ENCODE measurements at places on chromosomes 6 and 20.

GRCh38 chr20:53517146-53517545 lies 76.5 kb downstream of the ZNF217 start:
- no peak for DNase-seq

DNA sequence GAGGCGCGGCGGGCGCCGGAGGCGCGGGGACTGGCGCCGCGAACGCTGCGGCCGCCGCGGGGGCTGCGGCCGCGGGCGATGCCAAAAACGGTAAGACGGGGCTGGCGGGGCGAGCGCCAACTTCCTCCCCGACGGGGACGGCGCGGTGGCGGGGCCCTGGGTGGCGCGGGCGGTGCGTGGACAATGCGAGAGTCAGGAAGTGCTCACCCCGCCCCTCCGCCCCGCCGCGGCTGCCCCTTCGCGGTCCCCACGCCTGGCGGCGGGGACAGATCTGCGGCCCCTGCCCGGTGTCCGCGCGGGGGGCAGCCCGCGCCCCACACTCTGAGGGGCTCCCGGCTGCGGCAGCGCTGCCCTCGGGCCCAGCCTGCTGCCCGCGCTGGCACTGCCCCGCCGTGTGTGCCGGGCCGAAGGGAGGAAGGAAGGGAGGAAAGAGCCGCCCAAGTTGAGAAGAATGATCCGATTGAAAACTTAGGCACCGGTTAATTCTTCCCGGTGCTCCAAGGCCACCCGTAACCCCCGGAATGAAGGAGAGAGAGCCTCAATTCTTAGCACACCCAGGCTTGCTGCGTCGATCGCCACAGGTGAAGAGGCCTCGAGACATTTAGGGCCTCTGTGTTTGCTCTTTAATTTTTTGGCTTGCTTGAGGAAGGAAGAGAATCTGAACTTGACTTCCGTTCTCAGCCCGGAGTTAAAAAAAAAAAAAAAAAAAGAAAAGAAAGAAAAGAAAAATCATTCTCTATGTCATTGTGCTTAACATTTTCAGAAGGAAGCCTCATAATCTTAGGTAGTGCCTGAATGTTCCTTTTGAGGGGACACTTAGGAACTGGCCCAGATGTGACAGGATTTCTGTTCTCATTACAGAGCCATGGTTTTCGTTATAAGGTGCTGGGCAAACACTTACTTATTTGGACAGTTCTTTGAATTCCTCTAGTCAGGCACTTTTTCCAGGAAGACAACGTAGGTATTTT lies 982 bp downstream of the HECA start:
- DNase-seq, result no peak

DNA sequence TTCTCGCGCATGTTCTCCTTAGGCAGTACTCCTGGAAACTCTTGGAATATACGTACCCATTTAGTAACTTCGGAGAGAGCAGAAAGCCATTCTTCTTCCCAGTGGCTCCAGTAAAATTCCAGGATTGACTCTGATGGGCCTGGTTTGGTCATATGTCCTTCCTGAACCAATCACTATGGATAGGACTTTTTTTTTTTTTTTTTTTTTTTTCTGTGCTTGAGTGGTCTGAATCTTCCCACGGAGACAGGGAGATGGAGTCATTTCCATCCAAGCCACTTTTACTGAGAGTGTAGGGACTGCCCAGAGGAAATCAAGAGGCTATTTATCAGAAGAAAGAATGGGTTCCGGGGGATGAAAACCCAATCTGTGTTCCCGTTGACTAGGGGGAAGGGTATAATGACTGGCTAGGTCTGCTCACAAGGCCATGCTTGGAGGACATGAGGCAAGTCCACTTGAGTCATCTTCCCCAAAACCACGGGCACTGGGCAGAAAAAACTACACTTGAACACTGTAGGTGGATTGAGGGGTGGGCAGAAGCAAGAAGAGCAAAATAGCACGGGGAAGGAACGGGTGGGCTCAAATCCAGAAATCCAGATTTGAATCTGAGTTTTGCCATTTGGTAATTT lies 35.4 kb upstream of the MRPS18A start:
- DNase-seq, result no peak

- no peak for DNase-seq
Observed at GRCh38 chr6:38498085-38498484, 141.6 kb downstream of the BTBD9 start.

DNA sequence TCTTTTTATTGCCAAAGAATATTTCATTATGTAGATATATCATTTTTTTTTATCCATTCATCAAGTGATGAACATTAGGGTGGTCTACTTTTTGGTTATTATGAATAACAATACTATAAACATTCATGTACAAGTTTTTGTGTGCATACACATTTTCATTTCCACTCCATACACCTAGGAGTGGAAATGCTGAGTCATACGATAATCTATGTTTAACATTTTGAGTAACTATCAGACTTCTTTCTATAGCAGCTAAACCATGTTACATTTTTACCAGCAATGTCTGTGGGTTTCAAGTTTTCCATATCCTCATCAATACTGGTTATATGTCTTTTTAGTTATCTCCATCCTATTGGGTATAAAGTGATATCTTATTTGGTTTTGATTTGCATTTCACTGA lies 65.7 kb downstream of the PRSS35 start:
- no peak for DNase-seq

- no peak for DNase-seq
Observed at GRCh38 chr6:123420512-123420911, 216.2 kb downstream of the TRDN start.

- DNase-seq, result no peak
Observed at GRCh38 chr20:46820682-46821081, 74.0 kb upstream of the EYA2 start.

- DNase-seq, result no peak
Observed at GRCh38 chr6:148173548-148173947, 169.1 kb upstream of the SASH1 start.

DNA sequence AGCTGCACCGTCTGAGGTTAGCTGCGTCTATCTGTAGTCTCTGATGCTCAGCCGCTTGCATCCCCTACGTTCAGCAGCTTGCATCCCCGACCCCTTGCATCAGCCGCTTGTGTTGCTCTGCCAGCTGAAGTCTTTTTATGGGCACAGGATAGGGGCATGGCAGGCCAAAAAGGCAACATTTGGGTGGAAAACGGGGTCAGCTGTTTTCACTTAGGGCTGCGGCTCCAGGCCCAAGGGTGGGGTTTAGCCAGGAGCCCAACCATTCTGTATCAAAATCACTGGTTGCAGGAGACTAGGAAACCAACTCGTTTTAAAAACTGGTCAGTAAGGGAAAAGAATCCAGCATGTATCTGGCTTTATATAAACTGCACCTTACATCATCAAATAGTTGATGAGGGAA lies 49.9 kb downstream of the FAM50B start:
- no peak for DNase-seq

DNA sequence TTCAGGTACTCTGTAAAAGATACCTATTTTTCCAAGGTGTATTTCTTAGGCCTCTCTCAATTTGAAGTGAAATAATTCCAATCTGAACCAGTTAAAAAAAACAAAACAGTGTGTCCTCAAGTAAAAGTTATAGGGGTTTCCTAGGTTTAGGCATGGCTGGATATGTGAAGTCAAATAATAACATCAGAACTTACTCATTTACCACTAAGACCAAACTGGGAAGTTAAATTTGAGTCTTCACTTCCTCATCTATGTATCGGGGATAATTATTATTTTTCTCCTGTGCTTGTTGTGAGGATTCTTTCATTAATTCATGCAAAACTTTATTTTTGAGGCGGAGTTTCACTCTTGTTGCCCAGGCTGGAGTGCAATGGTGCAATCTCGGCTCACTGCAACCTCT lies 86.2 kb upstream of the PTPRK start:
- no peak for DNase-seq

GRCh38 chr6:17725083-17725482 lies 18.4 kb upstream of the NUP153 start:
- DNase-seq, result no peak

- no peak for DNase-seq
Observed at GRCh38 chr6:93323630-93324029, 95.7 kb downstream of the EPHA7 start.

- no peak for DNase-seq
Observed at GRCh38 chr6:64330694-64331307, 695.2 kb downstream of the PHF3 start.

DNA sequence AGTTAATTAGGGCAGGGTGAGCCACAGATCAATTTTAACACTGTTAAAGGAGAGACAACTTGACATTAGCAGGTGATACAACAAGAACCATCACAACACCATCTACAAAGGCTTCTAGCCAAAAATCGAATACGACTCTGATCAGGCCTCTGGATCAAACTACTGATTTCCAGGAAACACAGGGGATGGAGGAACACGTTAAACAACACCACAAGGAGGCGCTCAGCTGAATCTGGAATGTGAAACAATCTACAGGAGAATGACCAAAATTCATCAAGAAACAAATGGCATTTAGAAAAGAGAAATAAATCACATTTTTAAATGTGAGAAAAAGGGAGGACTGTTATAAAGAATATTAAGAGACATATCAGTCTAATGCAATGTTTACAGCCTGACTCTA lies 13.5 kb upstream of the MAFB start:
- DNase-seq, result no peak

DNA sequence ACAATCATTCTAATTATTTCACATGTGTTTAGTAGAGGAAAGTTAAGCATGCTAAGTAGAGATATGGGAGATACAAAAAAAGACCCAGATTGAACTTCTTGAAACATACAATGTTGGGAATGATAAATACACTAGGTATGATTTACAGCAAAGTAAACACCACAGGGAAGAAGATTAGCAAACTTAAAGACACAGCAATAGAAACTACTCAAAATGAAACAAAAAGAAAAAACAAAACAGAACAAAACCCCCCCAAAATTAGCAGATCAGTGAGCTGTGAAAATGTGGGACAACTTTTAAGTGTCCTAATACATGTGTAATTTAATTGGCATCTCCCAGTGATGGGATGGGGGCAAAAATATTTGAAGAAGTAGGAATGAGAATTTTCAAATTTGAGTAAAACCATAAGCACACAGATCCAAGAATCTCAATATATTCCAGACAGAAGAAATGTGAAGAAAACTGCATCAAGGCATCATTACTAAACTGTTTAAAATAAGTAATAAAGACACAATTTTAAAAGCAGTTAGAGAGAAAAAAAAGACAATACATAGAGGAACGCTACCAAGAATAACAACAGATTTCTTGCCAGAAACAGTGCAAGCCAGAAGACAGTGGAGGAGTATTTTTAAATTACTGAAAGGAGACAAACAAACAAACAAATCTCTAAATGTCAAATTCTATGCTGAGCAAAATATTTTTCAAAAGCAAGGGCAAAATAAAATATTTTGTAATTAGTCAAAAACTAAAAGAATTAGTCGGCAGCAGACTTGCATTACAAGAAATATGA lies 473.7 kb downstream of the QKI start:
- DNase-seq, result no peak

- no peak for DNase-seq
Observed at GRCh38 chr6:142855893-142856623, 88.9 kb downstream of the HIVEP2 start.

- DNase-seq, result no peak
Observed at GRCh38 chr6:62803094-62803493, 408.2 kb upstream of the FKBP1C start.

DNA sequence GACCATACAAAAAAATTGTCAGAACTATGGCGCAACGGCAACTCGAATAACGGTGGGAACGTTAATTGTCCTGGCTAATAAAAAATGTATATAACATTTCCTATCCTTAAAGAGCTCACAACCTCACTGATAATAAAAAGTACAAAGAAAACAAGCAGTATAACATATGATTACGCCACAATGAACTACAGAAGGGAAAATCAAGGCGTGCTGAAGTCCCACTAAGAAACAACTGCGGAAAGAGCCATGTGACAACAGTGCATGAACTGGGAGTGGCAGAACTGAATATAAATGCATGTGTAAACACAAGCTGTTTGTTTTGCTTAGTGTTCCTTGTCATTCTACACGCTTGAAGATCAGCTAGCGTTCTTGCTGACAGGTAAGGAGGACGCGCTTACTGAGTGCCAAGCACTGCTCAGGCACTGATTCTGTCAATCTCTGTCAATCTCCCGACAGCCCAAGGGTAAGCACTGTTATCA lies 466 bp upstream of the PSMB1 start:
- no peak for DNase-seq

GRCh38 chr6:157563611-157564284 lies 182.8 kb downstream of the ZDHHC14 start:
- no peak for DNase-seq

DNA sequence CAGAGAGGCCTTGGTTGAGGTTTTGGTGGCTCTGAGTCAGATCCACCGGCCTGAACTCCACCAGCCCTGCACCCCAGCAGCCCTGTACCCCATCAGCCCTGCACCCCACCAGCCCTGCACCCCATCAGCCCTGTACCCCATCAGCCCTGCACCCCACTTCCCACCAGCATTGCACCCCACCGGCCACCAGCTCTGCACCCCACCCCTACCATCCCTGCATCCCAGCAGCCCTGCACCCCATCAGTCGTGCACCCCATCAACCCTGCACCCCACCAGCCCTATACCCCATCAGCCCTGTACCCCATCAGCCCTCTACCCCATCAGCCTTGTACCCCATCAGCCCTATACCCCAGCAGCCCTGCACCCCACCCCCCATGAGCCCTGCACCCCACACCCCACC lies 14.3 kb upstream of the CHRNA4 start:
- no peak for DNase-seq

- DNase-seq, result no peak
Observed at GRCh38 chr6:142706210-142706609, 238.8 kb downstream of the HIVEP2 start.

GRCh38 chr6:83151114-83151513 lies 42.0 kb downstream of the PGM3 start:
- DNase-seq, result no peak

DNA sequence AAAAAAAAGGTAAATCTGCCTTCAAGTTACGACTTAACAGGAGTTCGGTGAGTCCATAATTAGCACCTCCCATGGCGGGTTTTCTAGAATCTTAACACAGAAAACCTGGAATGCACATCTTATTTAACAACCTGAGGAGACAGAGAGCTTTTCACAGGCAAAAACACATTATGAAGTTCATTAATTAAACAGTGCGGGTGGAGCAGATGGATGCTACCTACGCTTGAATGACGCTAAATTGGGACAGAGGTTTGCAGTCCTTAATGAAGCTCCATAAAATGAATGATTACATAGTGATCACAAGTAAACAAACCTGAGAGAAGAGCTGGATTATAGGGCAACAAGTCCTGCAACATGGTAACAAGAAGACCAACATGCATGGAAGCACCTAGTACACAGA lies 81.0 kb downstream of the INSM1 start:
- no peak for DNase-seq

DNA sequence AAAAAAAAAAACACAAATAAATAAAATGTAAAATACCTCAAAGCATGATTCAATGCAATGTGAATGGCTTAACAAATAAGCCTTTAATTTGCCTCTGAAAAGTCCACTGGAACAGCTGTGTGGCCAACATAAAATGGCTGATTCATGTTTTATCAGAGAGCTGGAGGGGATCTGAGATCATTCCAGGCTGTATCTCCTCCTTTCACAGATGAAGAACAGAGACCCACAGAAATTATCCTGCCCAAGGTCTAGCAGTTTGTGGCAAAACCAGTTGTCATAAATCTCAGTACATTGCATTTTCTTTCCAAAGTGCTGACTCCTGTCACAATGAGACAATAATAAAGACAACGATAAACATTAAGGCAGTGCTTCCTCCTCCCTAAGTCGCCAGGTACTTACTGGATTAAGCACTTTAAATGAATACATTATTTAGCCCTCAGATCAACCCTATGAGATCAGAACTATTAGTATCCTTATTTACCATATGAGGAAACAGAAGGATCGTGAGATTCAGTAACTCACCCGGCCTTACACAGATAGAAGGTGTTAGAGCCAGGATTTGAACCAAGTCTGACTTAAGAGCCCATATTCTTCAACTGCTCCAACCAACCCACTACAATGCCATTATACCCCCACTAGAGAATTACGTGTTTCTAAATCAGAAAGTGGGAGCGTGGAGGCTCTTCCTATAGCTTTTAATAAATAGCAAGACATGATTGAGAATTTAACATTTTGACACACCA lies 118.3 kb downstream of the KIF13A start:
- DNase-seq, result no peak

Measured in NCI-H2107 (cell line).